Activated T-cell treated with anti-CD3 and anti-CD28 coated beads, Interleukin-2, amount 50 U/mL, for 72 hours (primary cell): ENCODE measurements at places on chromosomes 4 and X. TPM values are rescaled to one million over a fixed set of nuclear protein-coding genes. Genes with fewer than 3 reads are reported as not detected.
A peak's percentile ranks its signal among the peaks of the same experiment; 100 is the strongest.

IQSEC2 gene
- total RNA-seq = 1.3 TPM

CTAG1A gene
- not detected for total RNA-seq

TRAM1L1 gene
- 0.19 TPM for total RNA-seq

FRMD7 gene
- total RNA-seq = not detected

TRIM2 gene
- 1.3 TPM for total RNA-seq

DNA sequence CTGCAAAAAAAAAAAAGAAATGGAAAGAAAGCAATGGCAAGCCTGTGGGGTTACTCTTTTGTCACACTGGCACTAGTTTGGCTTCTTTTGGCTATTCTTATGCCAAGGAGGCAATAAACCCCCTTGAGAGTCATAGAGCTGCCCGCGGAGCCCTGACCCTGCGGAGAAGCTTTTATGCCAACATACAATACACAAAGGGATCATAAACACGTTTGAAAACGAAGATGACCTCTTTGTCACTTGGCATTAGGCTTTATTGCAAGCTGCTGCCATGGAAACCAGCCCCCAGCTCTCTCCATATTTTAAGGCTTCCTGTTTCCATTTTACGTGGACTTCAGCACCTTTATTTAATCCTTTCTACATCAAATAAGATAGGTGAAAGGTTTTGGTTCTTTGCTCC lies 7.6 kb downstream of the NEUROG2 start:
- H3K36me3 ChIP-seq = peaks cover 1% of the 10 kb centered on the region
- H3K4me3 ChIP-seq = peak overlapping the region; percentile 63
- H3K27me3 ChIP-seq = peaks cover 84% of the 10 kb centered on the region
- H3K27ac ChIP-seq = peak overlapping the region; percentile 1

- no peak overlapping the region for H3K27ac ChIP-seq
- no peaks in the 10 kb centered on the region for H3K27me3 ChIP-seq
- no peak for DNase-seq
Measured at GRCh38 chr4:80931631-80932081, 98.9 kb upstream of the BMP3 start.

DNA sequence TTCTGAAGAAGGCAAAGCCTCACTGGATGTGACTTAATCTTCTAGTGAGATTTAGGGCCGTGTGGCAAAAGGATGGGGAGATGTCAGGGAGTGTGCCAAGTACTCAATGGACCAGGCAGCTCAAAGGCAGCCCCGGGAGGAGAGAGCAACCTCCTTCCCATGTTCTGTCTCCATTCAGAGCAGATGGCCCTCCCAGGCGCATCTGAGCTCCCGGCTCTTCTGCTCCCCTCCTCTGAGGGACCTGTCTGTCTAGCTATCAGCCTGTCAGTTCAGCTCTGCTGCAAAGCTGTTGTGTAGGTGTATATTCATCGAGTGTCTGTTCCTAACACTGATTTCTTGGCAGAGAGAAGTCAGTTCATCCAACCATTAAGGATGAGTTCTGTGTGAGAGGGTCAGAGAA lies 10.9 kb upstream of the PORCN start:
- peaks cover 11% of the 10 kb centered on the region for H3K27me3 ChIP-seq
- peaks cover 4% of the 10 kb centered on the region for H3K4me1 ChIP-seq
- no peaks in the 10 kb centered on the region for H3K36me3 ChIP-seq
- no peak for DNase-seq

DNA sequence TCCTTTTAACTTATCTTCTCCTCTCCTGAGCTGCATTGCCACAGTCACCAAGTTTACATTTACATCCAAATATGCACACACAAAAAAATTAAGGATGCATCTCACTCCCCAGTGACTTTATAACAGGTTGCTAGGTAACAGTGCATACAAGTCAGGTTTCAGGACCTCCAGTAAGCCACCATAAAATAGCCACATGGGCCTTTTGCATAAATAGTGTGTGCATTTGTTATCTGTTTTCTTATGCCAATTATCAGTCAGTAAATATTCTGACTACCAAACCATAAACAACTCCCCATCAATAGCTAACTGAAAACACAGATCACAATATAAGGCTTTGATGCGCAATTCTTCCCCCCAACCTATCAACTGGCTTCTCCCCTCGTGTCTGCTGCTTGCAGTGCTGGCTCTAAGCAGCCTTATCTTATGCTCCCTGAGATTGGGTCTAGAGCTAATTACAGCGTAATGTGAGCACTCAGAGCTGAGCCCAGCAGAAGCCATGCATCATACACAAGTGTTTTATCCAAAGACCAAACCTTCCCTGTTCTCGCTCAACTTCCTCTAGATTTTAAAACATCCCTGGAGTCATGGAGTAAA lies 55.4 kb downstream of the ZNF827 start:
- peaks cover 18% of the 10 kb centered on the region for H3K36me3 ChIP-seq
- H3K27me3 ChIP-seq = no peaks in the 10 kb centered on the region
- peaks cover 49% of the 10 kb centered on the region for H3K4me1 ChIP-seq
- no peak overlapping the region for H3K4me3 ChIP-seq
- H3K27ac ChIP-seq = no peak overlapping the region

- no peaks in the 10 kb centered on the region for H3K4me1 ChIP-seq
- peaks cover 33% of the 10 kb centered on the region for H3K27me3 ChIP-seq
- no peak for DNase-seq
- H3K27ac ChIP-seq = no peak overlapping the region
Measured at GRCh38 chr4:47721892-47722575, 115.8 kb downstream of the CORIN start.

- H3K27me3 ChIP-seq = peaks cover 16% of the 10 kb centered on the region
- no peak for DNase-seq
- H3K4me1 ChIP-seq = no peaks in the 10 kb centered on the region
- H3K36me3 ChIP-seq = peaks cover 1% of the 10 kb centered on the region
Measured at GRCh38 chrX:46693149-46693548, 65.8 kb downstream of the SLC9A7 start.

DNA sequence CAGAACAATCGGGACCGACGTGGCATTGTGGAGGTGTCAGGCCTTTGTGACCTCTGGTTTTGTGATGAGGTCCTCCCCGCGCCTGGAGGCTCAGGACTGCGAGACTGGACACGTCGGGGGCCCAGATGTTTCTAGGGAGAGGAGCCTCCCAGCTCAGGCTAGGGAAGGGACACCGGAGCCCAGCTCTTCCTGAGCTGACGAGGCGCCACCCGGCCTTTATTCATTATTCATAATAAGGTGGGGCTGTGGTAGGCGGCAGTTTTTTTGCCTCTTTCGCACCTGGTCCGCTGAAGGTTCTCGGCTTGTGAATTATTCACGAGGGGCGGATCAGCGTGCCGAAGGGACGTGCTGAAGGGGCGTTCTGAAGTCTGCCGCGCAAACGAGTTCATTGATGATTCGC lies 2.3 kb upstream of the UBA1 start:
- peak overlapping the region; percentile 98 for H3K4me3 ChIP-seq
- peaks cover 5% of the 10 kb centered on the region for H3K27me3 ChIP-seq
- peaks cover 67% of the 10 kb centered on the region for H3K4me1 ChIP-seq
- peak; percentile 35 for DNase-seq

- H3K36me3 ChIP-seq = peaks cover 1% of the 10 kb centered on the region
- H3K4me1 ChIP-seq = peaks cover 4% of the 10 kb centered on the region
- H3K4me3 ChIP-seq = no peak overlapping the region
- no peak overlapping the region for H3K27ac ChIP-seq
- peaks cover 24% of the 10 kb centered on the region for H3K27me3 ChIP-seq
Measured at GRCh38 chrX:134813697-134814096, 155.4 kb upstream of the PLAC1 start.

DNA sequence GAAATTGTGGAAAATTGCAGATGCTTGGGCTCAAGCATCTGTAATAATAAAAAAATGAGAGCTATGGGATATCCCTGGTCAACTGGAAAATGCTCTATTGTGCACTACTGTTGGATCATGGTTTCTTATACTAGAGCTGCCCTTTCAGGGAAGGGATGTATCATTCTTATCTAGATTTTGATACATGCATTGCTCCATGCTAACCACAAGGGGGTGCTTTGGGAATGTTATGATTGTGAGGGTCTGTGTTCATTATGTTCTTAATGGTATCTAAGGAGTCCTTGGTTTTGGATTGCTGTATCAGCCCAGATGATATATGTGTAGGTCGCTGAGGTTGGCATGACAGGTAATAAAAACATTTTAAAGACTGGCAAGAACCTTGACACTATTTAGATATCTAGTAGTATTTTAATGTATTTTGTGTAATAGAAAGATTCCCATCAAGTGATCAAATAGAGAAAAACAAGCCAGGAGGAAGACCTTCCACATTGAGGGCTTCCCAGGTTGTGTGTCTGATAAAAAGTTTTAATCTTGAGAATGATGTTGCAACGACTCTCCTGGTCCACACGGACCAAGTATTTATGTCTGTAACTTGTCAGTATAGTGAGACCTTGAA lies 49.2 kb upstream of the TLR2 start:
- no peak for DNase-seq
- no peak overlapping the region for H3K4me3 ChIP-seq
- no peaks in the 10 kb centered on the region for H3K27me3 ChIP-seq
- H3K36me3 ChIP-seq = peaks cover 4% of the 10 kb centered on the region
- no peak overlapping the region for H3K27ac ChIP-seq

- H3K4me3 ChIP-seq = no peak overlapping the region
- no peaks in the 10 kb centered on the region for H3K36me3 ChIP-seq
- no peaks in the 10 kb centered on the region for H3K4me1 ChIP-seq
- no peak overlapping the region for H3K27ac ChIP-seq
Measured at GRCh38 chrX:94908648-94909047, 1234.6 kb downstream of the FAM133A start.

DNA sequence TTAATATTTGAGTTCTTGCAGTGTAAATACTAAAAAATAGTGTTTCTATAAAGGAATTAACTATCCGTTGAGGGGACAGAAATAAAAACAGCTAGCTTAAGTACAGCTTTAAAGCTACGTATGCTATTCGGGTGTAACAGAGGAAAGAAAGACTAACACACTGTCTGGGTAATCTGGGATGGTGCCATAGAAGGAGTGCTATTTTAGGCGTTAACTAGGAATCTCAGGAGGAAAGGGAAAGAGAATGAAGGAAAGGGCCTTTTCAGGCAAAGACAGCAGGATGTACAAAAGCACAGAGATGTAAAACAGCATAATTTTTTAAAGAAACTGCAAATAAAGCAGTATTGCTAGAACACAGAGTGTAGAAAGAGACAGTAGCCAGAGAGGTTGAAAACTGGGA lies 161.8 kb downstream of the RAP1GDS1 start:
- no peak overlapping the region for H3K27ac ChIP-seq
- no peak overlapping the region for H3K4me3 ChIP-seq
- H3K4me1 ChIP-seq = peaks cover 4% of the 10 kb centered on the region
- peaks cover 21% of the 10 kb centered on the region for H3K36me3 ChIP-seq
